ENCODE measurements at places on chromosomes 7 and 10.

GRCh38 chr7:83786858-83787257 is 137.9 kb upstream of the SEMA3E start:
- no peak for DNase-seq

DNA sequence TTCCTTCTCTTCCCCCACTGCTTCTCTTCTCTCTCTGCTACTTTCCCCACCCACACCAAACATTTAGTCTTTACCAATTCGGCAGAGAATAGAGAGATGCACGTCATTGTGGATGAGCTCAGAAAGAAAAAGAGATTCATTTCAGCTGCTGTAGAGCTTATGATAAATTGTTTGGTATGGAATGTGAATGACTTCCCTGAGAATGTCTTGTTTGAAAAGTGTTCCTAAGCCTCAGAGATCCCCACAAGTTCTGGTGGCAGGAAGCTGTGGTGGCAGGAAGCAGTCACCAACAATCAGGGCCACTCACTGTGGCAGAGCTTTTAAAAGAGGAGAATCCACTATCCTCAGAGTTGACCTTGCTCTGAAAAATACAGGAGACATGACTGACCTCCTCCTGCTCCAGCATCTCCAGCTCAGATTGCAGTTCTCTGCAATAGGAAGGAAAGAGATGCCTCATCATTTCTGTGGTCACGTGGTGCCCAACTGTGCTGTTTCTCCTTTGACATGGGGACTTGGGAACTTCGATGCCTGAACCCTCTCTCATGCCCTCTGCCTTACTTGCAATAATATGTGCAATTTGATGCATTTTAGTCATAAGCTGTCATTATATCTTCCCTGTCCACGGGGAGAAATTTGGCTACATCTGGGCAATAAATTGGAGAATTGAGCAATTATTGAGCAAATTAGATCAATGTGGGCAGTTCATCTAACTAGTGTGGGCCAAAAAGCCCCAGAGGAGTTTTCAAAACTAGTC is 76.5 kb downstream of the BMPER start:
- no peak for DNase-seq

- no peak for DNase-seq
Observed at GRCh38 chr10:3472287-3473051, 299.9 kb upstream of the PITRM1 start.

DNA sequence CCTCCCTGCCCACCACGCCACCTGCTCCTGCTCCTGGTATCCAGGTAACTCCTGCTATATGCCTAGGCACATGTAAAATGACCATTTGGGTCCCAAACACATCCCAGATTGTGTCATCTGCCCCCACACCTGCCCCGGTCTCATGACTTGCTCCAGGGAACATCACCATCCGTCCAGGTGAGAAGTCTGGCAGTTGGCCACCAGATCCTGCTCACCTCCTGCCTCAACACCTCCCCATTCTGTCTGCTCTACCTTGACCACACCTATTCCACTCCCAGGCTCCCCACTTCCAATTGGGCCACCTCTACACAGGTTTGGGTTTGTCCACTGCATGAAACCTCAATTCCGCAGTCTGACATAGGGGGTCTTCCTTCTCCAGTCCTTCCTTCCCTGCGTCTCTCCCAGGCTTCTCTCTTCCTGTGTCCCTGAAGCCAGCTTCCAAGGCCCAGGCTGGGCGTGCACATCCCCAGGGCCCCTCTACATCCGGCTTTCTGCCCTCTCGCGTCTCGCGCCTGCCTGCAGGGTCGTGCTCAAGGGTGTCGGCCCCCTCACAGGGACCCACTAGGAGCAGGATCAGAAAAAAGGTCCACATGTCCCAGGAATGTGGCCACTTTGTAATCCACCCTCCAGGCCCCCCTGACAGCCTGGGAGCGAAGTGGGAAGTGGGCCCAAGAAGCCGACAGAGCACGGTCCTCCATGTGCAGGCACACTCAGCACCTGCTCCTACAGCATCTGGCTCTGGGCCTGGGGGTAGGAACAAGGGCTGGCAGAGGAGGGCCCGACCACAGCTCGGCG is 49.3 kb upstream of the DAGLB start:
- DNase-seq: no peak

- no peak for DNase-seq
Observed at GRCh38 chr7:79221211-79221610, 232.3 kb downstream of the MAGI2 start.

- DNase-seq: no peak
Observed at GRCh38 chr10:26488344-26488743, 50.2 kb downstream of the APBB1IP start.

- DNase-seq: no peak
Observed at GRCh38 chr10:110687400-110687799, 43.3 kb downstream of the RBM20 start.

DNA sequence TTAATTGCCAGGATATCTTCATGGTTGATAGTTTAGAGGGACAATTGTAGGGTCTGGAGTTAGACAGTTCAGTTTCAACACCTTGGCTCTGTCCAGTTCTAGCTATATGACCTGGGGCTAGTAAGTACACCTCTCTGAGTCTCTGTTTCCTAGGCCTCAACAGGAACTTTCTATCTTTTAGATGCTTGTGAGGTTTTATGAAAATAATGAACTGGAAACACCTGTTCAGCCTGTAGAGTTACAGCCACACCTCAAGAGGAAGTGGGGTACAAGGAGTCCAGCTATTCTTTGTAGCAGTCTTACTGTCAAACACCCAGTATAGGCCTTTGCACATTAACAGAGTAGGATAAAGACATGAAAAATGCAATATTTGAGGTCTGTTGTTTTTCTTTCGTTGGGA is 73.4 kb downstream of the CHRM2 start:
- no peak for DNase-seq

- no peak for DNase-seq
Observed at GRCh38 chr10:5570007-5570655, 45.4 kb downstream of the CALML3 start.

DNA sequence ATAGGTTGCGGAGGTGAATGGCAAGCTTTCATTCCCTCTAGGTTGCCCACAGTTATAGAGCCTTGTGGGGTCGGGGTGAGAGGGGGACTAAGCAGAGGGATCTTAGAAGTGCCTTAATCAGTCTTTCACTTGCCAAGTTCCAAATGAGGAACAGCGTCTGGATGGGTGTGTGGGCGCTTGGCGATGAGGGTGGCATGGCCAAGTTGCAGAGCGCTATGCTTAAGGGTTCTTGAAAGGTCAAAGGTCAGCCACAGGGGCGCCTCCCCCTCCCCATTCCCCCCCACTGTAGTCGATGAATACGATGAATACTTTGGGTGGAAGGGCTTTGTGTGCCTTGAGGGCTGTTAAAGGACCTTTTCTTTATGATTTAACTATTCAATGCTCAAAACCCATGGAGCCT is 185.0 kb downstream of the TCF7L2 start:
- no peak for DNase-seq

GRCh38 chr7:98602755-98603398 is 14.2 kb upstream of the NPTX2 start:
- no peak for DNase-seq

- no peak for DNase-seq
Observed at GRCh38 chr10:112210666-112211065, 27.1 kb upstream of the GPAM start.

DNA sequence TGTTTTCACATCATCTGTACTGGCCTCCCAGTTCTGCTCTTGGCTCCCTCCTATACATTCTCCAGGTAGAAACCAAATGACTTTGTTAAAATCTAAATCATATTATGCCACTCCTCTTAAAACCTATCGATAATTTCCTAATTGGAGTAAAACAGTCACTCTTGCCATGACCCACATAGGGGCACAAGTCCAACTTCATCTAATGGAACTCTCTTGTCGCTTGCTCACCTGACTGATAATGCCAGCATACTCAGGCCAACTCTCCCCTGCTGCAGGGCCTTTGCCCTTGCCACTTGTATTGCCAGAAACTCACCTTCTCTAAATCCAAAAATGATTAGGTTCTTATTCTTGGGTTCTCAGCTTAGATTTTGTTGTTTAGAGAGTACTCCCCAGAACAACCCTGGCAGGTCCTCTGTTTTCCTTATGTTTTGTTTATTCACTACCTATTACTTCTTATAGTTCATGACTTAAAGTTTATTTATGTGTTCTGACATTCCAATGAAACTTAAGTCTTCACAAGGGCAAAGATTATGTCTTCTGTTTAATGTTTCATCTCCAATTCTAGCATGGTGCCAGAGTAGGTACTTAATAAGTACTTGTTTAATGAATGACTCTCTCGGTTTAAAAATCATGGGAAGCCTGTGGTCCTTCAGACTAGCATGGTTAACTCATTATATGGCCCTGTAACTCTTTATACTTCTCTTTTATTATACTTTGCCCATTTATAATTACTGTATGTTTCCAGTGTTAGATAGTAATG is 345.9 kb upstream of the SMIM30 start:
- no peak for DNase-seq

GRCh38 chr10:47336387-47337134 is 11.6 kb upstream of the RBP3 start:
- peak; percentile 5 for DNase-seq

GRCh38 chr10:128626397-128627000 is 500.3 kb upstream of the MKI67 start:
- DNase-seq: no peak

DNA sequence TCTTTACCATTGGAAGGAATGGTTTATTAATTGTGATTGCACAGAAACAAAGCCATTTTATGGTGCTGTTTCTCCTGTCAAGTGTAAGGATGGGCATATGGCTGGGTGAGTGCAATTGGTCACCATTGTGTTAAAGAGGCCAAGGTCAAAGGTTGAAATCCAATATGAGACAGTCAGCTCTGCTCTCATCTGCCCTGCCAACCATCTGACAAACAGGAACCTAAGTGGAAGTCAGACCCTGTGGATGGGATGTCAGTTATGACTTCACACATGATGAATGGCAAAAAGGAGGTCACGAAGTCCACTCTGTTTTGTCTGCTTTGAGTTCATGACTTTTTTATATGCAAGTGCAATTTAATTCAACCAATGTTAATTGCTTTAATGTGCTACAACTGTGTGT is 172.7 kb upstream of the TMEM229A start:
- DNase-seq: no peak

DNA sequence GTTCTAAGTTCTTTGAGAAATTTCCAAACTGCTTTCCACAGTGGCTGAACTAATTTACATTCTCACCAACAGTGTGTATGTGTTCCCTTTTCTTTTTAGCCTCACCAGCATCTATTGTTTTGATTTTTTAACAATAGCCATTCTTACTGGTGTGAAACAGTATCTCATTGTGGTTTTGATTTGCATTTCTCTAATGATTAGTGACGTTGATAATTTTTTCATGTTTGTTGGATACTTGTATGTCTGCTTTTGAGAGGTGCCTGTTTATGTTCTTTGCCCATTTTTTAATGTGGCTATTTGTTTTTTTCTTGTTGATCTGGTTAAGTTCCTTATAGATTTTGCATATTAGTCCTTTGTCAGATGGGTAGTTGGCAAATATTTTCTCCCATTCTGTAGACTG is 191.4 kb downstream of the AGMO start:
- DNase-seq: no peak

DNA sequence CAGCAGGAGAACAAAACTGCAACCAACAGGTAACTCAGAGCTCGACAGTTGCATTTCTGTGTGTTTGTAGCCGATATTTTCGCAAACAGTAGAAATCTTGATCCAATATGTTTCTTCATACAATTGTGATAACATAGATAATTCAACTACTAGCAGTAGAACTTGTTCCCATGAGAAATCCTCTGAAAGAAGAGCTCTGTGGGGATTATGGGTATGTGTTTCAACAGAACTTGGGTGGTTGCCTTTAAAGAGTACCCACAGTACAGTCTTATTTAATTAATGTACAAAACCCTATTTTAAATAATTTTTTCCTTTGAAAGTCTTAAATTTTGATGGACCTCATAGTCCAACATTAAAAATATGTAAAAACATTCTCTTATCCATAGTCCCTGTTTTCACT is 266.1 kb downstream of the PARD3 start:
- no peak for DNase-seq

DNA sequence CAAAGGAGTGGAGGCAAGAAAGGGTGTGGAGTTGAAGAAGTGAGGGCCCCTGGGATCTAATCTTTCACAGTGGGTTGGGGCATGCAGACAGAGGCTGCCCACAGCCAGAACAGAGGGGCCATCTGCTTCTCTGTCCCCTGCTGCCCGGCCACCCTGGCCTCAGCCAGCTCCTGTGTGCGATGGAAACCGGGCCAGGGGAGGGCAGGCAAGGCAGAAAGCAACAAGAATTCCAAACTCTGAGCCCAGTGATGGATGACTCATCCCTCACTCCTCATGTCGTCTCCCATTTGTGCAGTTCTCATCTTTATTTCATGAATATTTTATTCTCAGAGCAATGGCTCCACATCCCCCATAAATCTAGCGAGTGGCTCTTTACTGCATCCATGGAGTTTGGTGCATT is 757.1 kb downstream of the GRID1 start:
- no peak for DNase-seq

DNA sequence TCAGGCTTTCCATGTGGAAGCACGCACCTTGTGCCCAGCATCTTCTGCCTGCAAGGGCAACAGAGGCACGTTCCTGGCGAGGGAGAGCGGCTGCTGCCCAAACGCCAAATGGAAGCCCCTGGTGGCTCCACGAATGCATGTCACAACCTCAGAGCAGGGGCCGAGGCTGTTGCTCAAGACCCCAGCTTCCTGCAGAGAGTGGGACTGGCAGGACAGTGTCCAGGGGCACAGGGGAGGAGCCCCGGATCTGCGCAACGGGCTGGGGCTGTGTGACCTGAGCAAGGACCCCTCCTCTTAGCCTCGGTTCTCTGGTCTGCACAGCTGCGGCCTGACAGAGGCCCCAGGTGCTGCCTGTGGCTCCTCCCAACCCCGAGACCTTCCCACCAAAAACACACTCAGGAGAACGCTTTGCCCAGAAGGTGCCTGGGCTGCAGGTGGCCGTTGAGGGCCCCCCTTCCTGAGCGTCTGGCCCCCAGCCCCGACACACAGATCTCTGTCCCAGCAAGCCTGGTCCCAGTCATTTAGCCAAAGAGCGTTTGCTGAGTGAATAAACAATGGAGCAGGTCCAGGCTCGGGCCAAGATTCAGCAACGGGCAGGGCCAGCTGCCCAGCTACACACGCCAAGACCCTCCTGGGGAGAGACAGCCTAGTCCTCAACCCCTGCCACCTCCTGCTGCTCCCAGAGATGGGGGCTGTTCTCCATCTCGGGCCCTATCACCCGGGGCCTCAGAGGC is 1.2 kb downstream of the MICALL2 start:
- DNase-seq: peak; percentile 45
